CD4-positive, alpha-beta T cell (primary cell): ENCODE measurements at places on chromosomes 7 and 10.
A peak's percentile ranks its signal among the peaks of the same experiment; 100 is the strongest.

GRCh38 chr7:22949944-22950343 is 64.0 kb downstream of the HYCC1 start:
- DNase-seq, result no peak

DNA sequence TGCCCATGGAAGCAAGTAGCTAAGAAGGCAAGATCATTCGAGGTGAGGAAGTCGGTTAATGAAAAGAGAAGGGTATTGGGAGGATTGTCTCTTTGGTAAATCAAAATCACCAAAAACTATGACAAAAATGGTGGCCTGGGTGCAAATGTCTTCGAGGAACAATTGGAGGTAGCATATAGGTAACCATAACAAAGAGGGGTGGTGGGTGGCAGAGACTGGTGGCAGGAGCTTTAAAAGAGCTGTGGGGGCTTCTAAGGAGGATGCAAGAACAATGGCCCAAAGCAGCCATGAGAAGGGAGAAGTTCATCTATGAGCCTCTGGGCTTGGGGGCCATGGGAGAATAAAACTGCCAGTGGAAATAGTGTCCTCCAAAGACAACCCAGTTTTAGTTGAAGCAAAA is 172.2 kb upstream of the PDE1C start:
- no peak for DNase-seq

DNA sequence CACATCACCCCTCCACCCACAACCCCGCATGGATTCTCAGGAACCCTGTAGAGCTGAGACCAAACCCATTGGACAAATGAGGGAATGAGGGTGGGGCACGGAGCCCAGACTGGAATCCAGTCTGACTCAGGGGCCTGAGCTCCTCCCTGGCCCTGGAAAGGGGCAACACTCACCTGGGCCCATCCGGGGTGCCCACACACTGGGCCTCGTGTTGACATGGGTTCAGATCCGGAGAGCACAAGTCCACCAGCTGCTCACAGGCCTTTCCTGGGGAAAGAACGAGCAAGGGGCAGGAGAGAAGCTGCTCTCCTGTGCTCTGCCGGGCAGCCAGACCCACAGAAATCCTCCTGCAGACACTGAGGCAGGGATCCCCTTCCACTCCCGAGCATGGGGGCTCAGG is 172.2 kb downstream of the SLIT1 start:
- DNase-seq, result no peak

DNA sequence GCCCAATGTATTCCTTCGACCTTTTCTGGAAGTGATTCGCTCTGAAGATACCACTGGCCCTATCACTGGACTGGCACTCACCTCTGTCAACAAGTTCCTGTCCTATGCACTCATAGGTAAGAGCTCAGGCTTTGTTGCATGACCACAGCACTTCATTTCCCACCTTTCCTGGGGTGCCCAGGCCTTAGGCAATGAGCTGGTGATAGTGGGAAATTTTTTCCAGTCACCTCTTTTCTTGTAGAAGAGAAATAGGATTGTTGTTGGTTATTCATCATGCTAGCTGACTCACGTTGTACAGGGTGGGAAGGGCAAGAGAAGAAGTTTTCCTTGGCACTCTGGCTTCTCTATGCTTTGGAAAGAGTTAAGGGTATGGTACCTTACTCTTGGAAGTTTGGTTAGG is 51.4 kb upstream of the NFKB2 start:
- DNase-seq, result no peak

DNA sequence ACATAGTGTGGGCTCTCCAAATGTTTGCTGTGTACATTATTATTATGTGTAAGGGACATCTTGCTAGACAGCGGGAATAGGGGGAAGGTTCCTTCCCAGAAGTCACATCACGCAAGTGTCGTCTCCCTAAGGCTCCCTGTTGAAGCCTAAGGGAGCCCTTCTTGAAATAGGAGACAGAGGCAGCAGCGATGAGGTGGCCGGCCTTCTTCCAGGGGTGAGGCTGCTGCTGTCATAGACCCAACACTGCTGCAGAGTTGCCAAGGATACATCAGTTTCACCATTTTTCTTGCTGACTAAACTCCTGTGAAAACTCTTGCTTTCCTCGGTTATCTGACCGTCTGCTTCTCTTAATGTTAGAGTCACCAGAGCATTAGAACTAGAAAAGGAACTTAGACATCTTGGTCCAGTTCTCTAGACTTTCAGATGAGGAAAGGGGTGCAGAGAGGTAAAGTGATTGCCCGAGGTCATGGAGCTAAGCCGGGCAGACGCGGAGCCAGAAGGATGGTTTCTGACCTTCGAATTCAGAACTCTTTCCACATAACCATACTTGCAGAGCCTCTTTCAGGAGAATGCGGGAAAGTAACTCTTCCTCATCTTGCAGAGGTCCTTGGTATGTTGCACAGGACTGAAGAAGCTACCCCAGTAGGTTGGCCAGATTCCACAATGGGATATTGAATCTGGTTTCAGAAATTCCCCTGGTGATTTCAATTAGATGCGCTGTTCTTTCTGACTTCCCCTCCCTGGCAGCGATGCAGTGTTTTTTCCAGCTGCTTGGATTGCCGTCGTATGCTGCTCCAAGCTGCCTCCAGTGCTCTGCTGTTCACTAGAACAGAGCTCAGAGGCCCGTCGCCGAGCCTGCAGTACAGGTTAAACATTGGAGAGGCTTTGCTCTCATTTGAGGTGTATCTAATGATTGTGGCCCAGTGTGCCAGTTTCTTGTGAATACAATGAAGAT is 217.1 kb downstream of the CAMK1D start:
- no peak for DNase-seq

DNA sequence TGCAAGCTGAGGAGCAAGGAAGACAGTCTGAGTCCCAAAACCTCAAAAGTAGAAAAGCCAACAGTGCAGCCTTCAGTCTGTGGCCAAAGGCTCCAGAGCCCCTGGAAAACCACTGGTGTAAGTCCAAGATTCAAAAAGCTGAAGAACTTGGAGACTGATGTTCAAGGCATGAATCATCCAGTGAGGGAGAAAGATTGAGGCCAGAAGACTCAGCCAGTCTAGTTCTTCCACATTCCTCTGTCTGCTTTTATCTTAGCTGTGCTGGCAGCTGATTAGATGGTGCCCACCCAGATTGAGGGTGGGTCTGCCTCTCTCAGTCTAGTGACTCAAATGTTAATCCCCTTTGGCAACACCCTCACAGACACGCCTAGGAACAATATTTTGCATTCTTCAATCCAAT is 20.1 kb upstream of the MDFIC start:
- no peak for DNase-seq

- no peak for DNase-seq
Observed at GRCh38 chr7:96004578-96004977, 232.2 kb downstream of the DYNC1I1 start.

DNA sequence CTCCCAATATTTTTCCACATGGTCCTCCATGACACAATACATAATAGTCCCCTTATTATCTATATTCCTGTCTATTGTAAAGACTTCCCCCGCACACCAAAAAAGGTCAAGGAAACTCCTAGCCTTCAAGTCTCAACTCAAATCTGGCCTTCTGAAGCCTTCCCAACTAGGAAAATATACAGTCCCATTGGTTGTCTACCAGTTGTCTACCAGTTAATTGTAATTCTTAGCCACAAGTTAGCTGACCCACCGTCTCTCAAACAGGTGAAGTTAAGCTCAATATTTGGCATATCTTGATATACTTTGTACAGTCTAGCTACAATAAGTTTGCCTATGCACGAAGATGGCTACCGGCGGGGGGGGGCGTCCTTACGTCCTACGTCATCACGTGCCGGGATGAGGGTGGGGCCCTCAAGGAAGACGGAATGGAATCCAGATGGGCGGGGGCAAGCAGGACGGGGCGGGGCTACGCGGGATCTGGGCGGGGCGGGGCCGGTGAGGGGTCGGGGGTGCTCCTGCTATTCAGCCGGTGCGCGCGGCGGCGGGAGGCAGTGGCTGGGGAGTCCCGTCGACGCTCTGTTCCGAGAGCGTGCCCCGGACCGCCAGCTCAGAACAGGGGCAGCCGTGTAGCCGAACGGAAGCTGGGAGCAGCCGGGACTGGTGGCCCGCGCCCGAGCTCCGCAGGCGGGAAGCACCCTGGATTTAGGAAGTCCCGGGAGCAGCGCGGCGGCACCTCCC is at the start of gene AHR:
AHR (plus strand) TSS at position 551 of the 738 bp plus-strand sequence. CDS start 613 bp downstream, outside the sequence.
- peak; percentile 81 for DNase-seq

- no peak for DNase-seq
Observed at GRCh38 chr7:102230593-102230992, 56.1 kb upstream of the SH2B2 start.

DNA sequence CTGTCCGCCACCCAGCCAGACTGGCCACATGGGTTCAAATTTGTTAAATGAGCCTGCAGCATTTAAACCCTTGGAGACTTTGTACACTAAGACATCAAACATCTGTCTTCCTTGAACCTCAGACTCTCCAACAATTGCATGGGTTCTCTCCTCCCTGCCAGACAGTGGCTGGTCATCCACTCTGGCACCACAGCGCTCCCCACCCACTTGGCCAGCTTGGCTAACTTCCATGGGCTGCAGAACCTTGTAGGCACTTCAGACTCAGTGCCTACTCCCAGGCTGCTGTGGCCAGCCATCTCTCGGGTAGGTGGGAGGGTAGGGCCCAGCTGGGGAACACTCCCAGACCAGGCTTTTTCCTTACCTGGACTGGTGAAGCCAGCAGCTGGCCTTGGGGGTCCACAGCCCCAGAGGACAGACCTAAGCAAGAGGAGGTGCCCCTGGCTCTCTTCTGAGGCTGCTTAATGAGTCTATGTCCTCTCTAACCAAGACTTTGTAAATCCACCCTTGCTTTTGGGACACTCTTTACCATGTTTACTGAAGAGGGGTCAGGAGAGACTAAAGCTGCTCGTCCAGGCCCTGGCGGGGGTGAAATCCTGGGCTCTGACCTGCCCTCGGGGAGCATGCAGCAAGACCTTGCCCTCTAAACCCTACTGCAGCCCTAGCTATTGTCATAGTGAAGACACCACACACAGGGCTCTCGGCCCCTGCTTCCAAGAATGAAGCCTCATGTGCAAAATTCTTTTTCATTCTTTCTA is 82.7 kb downstream of the ARHGAP22 start:
- DNase-seq, result no peak

DNA sequence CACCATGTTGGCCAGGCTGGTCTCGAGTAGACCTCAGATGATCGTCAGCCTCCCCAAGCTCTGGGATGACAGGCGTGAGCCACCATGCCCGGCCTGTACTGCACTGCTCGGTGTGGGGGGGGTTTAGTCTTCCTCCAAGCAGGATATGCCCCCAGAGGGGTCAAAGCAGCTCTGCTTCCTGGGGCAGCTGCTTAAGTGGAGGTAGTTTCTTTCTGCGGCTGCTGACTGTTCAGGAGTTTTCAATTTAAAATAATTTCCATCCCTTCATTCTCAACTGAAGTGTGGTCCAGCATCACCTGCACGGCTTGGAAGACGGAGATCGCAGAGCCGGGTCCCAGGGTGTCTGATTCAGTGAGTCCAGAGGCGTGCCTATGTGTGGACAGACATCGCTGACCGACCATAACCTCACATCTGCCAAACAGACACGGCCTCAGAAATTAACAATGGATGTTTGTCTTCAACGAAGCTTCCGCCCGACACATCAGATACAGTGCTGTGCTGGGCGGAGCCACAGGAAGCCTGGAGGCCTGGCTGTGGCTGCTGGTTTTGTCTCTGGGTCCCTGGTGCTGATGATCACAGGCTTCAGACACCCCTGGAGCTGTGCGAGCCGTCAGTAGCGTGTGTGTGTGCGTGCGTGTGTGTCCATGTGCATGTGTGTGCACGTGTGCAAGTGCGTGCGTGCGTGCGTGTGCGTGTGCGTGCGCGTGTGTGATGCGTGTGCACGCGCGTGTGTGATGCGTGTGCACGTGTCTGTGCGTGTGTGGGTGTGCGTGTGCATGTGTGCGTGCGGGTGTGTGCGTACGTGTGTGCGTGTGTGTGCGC is 226.5 kb upstream of the PITRM1 start:
- DNase-seq, result no peak

DNA sequence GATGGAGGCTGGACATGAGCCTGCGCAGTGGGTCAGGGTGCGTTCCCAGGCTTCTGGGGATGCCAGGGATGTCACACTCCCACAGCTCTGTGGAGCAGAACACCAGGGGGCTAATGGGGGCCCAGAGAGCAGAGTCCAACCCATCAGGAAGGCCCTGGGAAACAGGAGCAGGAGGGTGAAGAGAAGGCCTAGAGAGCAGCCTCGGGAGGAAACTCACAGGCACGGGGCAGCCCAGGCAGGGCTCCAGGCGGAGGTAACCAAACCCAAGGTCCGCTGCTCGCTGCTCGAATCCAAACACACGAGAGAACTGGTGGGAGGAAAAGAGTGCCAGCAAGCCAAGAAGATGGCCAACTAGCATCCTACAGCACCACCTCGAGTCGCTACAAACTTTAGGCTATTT is 130.7 kb upstream of the LANCL2 start:
- no peak for DNase-seq

DNA sequence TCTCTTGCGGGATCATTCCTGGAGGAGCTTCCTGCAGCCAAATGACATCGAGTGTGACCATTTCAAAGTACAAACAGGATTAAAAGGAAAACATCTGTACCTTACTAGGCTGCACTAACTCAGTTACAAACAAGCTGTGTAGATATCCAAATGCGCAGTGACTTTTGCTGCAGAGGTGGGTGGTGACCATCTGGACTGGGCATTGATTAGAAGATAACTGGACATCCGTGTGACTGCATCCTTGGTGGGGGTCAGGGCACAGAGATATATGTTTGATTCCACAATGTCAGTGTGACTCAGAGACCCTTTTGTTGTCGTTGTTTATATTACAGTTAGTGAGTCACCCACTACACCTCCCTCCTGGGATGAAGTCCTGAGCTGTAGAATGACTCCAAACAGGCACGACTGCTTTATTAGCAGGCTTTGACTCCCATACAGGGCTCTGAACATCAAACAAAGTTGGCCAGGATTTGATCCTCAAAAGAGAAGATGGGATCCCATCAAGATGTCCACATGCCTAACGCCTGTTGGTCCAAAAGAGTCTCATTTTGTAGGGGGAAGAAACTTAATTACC is 56.7 kb upstream of the SDK1 start:
- no peak for DNase-seq

DNA sequence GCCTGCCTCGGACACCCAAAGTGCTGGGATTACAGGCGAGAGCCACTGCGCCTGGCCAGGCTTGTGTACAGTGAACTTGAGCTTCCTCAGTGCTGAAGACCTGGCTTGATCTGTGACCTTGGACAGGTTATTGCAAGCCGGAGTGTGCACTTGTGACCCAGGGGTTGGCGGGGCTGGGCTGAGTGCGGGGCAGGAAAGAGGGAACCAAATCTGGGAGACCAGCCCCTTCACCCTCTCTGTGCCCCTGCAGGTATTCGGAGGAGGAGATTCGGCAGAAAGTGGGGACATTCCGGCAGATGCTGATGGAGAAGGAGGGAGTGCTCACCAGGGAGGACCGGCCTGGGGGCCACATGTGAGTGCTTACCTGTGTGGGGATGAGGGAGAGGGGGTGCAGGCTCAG is 46.2 kb downstream of the SRRM3 start:
- no peak for DNase-seq

- peak; percentile 19 for DNase-seq
Observed at GRCh38 chr10:98425511-98426352, 10.8 kb upstream of the PYROXD2 start.
